Hepatic stellate cell (primary cell): ENCODE measurements at places on chromosomes 5 and 9.
A peak's percentile ranks its signal among the peaks of the same experiment; 100 is the strongest.

GRCh38 chr5:138985683-138986082 lies 110.5 kb upstream of the LRRTM2 start:
- DNase-seq = no peak

DNA sequence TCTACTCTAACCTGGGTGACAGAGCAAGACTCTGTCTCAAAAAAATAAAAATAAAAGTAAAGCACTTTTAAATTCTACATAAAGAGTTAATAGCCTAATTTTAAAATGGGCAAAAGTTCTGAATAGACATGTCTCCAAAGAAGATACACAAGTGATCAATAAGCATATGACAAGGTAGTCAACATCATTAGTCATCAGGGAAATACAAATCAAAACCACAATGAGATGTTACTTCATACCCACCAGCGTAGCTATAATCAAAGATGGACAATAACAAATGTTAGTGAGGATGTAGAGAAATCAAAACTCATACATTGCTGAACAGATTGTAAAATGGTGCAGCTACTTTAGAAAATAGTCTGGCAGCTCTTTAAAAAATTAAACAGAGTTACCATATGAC lies 64.1 kb downstream of the IQGAP2 start:
- no peak for DNase-seq

- no peak for DNase-seq
These were observed 30.5 kb upstream of the TARS1 start for GRCh38 chr5:33410221-33410620.

DNA sequence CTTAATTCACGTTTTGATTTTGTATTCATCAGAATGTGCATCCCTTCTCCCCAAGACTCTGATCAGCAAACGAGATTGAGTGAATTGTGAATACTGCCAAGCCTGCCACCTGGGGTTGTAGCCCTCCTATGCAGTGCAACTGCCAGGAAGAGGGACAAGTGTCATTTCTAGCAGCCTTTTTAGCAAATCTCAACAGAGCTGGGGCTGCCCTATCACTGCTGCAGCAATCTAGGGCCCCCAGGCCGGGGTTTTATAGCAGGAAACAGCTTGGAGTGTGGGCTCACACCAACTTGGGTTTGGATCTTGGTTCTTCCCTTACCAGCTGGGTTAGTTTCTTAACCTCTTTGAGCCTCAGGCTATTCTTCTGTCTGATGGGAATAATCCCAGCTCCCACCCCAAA lies 4.0 kb downstream of the CSF1R start:
- no peak for DNase-seq

- DNase-seq = no peak
These were observed 35.1 kb downstream of the EXOSC2 start for GRCh38 chr9:130728721-130729120.

DNA sequence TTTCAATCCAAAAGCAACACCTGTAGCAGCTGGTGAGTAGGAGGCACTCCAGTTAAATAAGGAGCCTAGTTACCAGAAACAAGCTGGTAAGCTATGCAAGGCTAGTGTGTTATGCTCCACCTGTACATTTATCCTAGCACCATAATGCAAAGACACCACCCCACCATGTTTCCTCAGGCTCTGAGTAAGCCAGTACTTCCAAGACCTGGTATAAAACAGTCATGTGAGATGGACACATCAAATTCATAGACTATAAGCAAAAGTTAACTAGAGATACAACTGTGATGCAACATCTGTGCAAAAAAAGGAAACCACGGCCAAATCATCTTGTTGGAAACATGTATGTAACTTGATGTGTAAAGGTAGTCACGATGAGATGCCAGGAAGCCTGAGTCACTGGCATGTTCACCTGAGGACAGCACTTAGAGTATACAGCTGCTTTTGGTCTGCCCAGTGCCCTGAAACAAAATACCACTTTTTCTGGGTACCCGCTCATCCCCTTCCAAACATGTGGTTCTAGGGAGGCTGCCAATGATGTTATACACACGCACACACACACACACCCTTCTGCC lies 66.1 kb downstream of the CDK5RAP2 start:
- DNase-seq = no peak

DNA sequence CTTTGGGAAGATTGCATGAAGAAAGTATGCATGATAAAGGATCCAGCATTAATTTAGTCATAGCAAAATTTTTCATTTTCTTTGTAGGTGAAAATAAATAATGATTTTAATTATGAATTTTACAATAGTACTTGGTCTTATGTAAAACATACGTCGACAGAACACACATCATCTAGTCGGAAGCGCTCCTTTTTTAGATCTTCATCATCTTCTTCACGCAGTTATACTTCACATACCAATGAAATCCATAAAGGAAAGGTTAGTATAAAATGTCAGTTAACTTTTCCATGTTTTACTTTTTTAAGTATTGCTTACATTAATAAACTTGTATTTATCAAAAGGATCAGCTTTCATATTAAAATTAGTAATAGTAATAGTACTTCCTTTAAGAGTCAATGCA lies 35.8 kb downstream of the C7 start:
- no peak for DNase-seq

DNA sequence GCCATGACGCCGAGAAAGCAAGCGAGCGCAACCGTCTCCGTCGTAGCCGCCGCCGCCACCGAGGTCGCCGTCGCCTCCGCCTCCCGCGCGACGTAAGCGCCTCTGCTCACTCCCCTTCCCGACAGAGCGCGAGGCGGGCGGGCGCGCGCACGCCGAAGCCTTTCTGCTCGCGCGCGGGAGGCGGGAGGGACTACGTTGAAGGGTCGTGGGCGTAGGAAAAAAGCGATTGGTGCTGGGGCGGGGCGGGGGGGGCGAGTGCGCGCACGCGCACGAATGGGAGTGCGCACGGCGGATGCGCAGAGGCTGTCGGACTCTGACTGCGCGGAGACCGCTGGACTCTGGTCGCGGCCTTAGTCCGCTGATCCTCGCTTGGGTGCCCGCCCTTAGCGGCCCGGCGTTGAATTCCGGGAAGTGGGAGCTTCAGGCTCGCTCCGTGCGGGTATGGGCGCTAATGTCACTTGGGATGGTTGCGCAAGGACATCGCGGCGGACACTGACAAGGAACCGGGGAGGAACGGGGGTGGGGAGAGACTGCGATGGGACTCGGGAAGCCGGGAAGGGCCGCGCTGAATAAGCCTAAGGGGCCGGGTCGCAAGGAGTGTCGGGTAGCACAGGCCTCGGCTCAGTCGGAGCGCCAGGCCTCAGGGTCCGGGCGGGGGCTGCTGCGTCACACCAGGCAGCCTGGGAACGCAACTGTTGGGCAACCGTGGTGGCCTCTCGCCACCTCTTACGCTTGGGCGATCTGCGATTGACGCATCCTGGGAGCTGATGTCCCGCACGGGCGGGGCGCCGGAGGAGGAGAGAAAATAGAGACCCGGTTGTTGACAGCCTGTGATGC lies at the start of gene CHD1:
TSS of gene CHD1 (minus strand) at position 135 of the 837 bp plus-strand sequence. CDS start 2,621 bp downstream, outside the sequence.
- DNase-seq = peak; percentile 91

DNA sequence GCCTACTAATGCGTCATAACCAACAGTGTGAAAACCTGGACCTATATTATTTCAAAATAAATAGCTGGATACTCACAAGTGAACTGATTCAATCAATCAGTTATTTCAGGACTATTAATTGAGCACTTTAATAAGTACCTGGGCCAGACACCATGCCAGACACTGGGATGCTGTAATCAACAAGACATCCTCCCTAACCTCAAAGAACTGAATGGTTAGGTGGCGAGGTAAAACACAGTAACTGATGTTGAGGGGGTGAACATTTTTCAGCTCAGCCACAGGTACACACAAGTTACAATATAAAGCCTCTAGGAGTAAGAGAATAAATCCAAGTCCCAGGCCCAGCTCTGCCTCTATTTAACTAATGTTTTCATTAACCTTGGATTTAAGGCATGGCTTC lies 24.0 kb downstream of the CDH6 start:
- no peak for DNase-seq

DNA sequence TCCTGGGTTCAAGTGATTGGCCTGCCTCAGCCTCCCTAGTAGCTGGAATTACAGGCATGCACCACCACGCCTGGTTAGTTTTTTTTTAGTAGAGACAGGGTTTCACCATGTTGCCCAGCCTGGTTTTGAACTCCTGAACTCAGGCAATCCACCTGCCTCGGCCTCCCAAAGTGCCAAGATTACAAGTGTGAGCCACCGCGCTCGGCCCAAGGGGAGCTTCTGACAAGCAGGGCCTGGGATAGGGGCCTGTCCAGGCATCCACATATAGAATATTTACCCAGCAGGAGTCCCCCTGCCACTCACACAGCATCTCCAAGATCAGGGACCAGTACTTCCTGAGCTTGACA lies 10.1 kb downstream of the IRF1 start:
- DNase-seq = no peak
